ENCODE measurements at places on chromosomes 2 and 18.

DNA sequence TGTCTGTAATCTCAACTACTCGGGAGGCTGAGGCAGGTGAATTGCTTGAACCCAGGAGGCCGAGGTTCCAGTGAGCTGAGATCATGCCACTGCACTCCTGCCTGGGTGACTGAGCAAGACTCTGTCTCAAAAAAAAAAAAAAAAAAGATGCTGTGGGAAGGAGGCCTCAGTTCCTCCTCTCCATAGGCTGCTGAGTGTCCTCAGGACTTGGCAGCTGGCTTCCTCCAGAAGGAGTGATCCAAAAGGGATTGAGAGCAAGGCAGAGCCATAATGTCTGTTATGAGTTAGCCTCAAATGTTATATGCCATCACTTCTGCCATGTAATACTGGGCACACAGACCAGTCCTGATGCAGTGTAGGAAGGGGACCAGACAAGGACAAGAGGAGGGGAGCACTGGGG lies 6.6 kb upstream of the NPC1 start:
- DNase-seq = no peak

GRCh38 chr18:13379930-13380690 lies 161.6 kb downstream of the LDLRAD4 start:
- DNase-seq = no peak

GRCh38 chr18:5909125-5909524 lies 13.8 kb upstream of the TMEM200C start:
- no peak for DNase-seq

- no peak for DNase-seq
These were observed 27.6 kb downstream of the MRPL33 start for GRCh38 chr2:27798948-27799645.
